ENCODE measurements at places on chromosomes 4 and X.

GRCh38 chrX:12906046-12906761 lies at the start of gene TLR8:
TSS of gene TLR8 (plus strand) at chrX:12906620. CDS start at chrX:12906707, 87 bp downstream.
- no peak for DNase-seq

- DNase-seq, result no peak
Observed at GRCh38 chrX:123731987-123732669, 724 bp downstream of the THOC2 start.

GRCh38 chr4:102809190-102809589 lies 18.2 kb downstream of the UBE2D3 start:
- no peak for DNase-seq

GRCh38 chr4:2058264-2059045 lies 672 bp upstream of the NAT8L start:
- DNase-seq, result no peak

- DNase-seq, result no peak
Observed at GRCh38 chrX:21382715-21383114, 8.5 kb downstream of the CNKSR2 start.

- DNase-seq, result no peak
Observed at GRCh38 chr4:154658680-154659405, 46.4 kb upstream of the FGG start.

- no peak for DNase-seq
Observed at GRCh38 chrX:153469811-153470410, 465 bp downstream of the HAUS7 start.

GRCh38 chrX:153681175-153681574 lies 6.6 kb upstream of the SLC6A8 start:
- no peak for DNase-seq

- DNase-seq, result no peak
Observed at GRCh38 chr4:150070464-150071170, 7.6 kb upstream of the DCLK2 start.

DNA sequence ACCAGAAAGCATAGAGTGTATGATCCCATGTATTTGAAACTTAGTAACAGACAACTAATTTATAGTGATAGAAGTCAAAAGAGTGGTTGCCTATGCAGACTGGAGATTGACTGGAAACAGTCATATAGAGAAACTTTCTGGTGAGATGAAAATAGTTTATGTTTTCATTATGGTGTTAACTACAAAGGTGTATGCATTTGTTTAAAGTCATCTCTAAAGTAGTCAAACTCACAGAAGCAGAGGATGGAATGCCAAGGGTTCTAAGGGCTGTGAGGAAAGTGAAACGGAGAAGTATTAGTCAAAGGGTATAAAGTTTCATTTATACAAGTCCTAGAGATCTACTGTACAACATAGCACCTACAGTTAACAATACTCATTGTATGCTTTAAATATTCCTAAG lies 45.8 kb downstream of the ENOX2 start:
- no peak for DNase-seq

DNA sequence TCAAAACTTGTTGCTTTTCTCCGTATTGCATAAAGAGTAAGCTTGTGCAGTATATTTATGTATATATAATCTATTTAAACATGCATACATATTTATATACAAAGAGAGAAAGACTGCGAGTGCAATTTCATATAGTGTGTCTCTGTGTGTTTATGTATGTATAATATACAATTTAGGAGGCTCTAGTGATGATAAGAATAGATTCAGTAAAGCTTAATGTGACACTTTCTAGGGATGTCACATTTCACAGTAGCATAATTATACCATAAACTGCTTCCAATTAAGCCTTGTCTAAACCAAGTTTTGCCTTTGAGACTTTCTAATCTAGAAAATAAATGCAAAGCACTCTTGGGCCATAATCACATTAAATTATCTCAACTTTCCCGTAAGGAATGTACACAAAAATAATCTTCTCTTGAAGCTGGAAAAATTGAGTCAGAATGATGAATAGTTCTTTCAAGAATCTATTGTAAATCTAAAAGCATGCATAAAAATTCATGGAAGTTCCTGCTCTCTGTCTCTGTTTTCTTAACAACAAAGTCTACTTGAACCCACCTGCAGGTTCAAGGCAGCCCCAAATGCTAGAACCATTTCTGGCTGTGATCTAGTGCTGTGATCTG lies 114.1 kb upstream of the NPY2R start:
- DNase-seq, result no peak

- DNase-seq, result no peak
Observed at GRCh38 chrX:123013141-123013540, 170.9 kb upstream of the GRIA3 start.

DNA sequence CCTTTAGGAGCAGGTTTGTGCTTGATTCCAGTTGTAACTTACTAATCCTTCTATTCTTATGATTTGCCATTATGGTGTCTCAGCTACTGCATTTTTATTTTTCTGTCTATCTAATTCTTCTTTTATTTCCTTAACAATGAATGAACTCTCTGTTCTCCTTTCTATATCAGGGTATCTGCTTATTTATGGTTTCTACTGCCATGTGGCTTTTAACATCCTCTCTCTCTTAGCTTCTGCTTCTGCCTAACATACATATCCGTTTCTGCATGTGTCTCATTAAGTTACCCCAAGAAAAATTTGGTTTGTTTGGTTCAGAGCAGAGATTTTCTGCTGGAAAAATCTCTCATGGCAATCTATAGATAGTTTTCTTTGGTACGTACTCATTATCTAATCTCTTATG lies 614.4 kb downstream of the RPA4 start:
- no peak for DNase-seq

GRCh38 chr4:173547889-173548288 lies 17.9 kb upstream of the HAND2 start:
- DNase-seq, result no peak

DNA sequence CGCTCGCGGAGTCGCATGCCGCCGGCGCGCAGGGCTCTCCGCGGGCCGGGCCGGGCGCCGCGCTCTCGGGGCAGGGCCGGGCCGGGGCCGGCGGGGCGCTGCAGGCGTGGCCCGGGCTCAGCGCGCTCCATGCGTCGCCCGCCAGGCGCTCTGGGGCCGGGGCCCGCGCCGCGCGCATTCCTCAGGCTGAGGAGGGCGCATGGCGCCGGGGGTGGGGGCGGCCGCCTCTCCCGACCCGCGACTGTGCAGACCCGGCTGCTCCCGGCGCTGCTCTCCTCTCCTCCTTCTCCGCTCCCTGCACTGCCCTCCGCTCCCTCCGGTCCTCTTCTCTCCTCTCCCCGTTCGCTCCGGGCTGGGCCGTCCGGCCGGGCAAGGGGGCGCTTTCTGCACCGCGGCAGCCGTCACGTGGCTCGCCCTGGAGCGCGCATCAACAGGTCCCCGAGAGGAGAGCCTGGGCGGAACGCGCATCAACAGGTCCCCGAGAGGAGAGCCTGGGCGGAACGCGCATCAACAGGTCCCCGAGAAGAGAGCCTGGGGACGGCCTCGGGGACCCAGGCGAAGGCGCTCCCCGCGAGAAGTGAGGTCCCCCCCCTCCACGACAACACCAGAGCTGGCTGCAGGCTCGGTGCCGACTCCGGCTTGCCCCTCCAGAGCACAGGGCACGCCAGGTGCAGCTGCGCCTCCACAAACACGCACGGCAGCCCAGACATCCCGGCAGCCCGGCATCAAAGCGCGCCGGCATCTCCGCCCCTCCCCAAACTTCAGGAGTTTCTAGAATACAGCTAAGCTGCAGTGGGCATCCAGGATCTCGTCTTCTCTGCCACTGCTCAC lies 12.9 kb downstream of the PPP2R3B start:
- DNase-seq, result no peak

DNA sequence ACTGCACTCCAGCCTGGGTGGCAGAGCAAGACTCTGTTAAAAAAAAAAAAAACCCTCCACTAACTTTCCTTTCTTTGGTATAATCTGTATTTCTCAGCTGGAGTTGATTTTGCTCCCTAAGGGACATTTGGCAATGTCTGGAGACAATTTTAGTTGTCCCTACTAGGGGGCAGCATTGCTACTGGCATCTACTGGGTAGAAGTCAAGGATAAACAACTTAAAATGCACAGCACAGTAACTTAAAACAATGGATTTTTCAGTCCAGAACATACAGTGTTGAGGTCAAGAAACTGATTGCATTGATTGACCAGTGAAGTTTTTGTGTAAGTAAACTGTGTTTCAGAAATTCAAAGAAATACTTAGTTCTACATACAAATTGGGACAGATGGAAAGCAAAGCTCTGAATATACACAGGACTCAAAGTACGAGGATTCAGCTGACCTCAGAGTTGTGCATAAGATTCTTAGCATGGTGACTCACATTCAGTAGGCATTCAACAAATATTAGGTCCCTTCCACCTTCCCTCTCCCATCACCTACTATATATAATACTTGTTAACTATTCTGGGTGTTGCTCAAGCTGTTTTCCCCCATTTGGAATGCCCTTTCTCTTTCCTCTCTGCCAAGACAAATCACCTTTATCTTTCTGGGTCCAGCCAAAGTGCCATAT lies 8.8 kb downstream of the DDX53 start:
- DNase-seq, result no peak

DNA sequence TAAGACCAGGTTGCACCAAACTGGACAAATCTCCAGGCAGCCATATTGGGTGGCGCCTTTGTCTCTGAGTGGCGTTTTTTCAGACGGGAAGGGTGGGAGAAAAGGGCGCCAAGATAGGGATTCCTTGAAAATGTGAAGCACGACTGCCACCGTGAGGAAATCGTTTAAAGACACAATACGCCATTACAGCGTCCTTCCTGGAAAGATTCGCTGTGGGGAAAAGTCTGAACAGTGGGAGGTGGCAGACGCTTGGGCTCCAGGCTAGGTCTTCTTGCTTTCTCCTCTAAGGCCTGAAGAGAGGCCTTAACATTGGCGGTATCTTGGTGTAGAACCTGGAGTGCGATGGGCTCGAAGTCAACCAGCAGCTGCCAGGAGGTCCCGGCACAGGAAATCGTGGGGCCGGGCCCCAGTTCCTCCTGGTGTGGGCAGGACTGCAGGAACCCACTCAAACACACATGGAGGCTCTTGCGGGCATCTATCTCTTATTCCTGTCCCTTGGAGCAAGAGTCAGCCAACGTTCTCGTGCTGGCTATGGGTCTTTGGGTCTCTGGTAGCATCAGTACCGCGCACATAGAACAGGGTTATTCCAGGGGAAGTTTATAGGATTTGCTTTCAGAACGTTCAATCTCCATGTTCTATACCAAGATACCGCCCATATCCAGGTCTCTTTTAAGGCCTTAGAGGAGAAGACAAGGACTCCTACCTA lies 208.8 kb downstream of the OR13H1 start:
- no peak for DNase-seq

- no peak for DNase-seq
Observed at GRCh38 chrX:31181377-31182000, 109.6 kb upstream of the FTHL17 start.

GRCh38 chr4:40924096-40924792 lies 174.5 kb downstream of the NSUN7 start:
- no peak for DNase-seq

All from activated CD8-positive, alpha-beta memory T cell treated with anti-CD3 and anti-CD28 coated beads for 1 hour (primary cell).